ENCODE measurements at places on chromosomes 11 and 22.

- DNase-seq, result no peak
These were observed 546 bp downstream of the DRAP1 start for GRCh38 chr11:65919573-65920371.

GRCh38 chr11:2091112-2091746 lies 48.0 kb downstream of the IGF2 start:
- no peak for DNase-seq

DNA sequence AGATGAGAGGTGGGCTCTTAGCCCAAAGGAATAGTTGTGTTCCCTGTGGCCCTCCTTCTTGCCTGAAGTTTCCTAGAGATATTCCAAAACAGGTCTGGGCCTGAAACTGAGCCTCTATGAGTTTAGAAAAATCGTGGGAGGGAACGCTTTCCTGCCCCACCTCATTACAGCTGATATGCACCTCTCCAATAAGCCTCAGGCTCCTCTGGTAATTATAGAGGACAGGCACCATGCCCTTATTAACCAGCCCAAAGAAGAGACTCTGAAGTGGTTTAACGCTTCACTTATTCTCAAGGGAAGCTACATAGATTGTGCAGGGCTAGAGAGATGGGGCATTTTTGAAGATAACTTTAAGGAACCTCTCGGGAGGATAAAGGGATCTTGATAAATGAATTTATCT lies 3.4 kb upstream of the MPZL2 start:
- no peak for DNase-seq

DNA sequence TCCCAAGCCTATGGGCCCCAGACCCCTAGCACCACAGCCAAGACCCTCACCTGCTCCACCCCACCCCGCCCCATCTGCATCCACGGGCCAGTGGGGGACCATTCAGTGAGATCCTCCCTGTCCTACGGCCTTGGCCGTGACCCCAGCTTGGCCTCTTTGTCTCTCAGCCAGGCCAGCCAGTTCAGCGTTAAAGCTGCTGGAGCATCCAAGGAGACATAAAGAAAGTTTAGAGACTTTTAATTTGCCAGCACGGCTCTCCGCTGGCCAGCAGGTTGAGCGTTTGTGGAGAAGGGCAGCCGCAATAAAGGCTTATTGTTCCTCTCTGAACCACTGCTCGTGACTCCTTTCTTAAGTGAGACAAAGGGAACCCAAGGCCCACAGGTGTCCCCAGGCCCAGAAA lies 49.3 kb upstream of the LMO1 start:
- no peak for DNase-seq

DNA sequence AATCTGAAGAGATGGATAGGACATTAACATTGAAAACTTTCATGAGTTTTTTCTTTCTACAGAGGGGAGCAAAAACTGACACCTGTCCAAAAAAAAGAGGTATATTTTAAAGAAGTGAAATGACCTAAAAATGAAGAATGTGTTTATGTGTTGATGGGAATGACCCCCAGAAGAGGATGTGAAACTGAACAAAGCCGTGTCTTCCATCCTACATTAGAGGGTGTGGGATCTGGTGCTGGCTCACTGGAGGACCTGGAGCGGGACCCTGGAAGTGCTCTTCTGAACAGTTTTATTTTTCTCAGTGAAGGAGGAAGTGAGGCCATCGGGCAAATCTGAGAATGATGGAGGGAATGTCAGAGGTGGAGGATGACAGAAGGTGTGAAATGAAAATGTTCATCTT lies 470.1 kb downstream of the NTM start:
- DNase-seq, result no peak

DNA sequence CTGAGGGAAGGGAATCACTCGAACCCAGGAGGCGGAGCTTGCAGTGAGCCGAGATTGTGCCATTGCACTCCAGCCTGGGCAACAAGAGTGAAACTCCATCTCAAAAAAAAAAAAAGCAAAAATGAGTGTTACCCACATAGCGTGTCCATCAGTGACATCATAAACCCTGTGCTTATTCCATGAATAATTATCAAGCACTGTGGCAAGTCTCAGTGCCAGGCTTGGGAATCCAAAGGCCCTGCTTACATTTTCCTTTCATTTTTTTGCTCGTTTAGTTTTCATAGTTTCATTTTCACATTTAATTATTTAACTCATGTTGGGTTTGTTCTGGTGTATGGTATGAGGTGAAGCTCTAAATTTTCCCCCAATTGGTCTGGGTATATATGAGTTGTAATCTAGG lies 46.5 kb downstream of the NEU3 start:
- DNase-seq, result no peak

- DNase-seq, result no peak
These were observed 7.9 kb downstream of the PPIL2 start for GRCh38 chr22:21673534-21674321.

GRCh38 chr11:95132956-95133355 lies 43.3 kb downstream of the ENDOD1 start:
- no peak for DNase-seq
